ENCODE measurements at places on chromosomes 4 and X.

GRCh38 chr4:174012886-174013259 is 270.6 kb downstream of the FBXO8 start:
- no peak for DNase-seq

GRCh38 chr4:138090918-138091676 is 151.1 kb downstream of the SLC7A11 start:
- DNase-seq: no peak

GRCh38 chr4:58809366-58809765 is 1699.2 kb upstream of the IGFBP7 start:
- no peak for DNase-seq

DNA sequence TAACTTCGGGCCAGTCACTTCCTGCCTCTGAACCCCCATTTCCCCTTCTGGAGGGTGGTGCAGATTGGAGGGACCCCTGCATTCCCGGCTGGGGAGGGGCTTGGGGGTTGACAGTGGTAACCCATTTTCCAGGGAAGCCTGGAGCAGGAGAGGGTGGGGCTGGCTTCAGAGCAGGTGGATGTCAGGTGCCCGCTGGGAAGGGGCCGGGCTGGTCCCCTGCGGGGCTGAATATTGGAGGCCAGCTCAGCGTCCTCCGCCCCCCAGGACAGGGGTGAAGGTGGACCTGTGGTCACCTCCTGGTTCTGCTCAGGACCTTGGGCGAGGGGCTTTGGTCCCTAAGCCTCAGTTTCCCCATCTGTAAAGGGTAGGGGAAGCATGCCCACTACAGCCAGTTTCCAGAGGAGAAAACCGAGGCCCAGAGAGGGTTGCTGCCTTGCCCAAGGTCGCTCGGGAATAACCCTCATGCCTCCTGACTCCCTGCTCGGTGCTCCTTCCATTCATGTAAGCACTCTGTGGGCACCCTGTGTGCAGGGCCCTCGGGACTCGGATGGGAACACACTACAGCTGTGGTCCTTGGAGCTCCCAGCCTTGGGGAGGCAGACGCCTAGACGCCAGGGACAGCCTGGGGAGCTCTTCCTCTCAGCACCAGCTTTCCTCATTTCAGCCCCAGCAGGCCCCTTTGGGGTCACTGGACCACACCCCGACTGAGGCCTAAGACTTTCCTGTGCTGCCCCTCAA is 683 bp downstream of the MAN2B2 start:
- no peak for DNase-seq

- no peak for DNase-seq
These were observed 22.9 kb downstream of the XG start for GRCh38 chrX:2774776-2775175.

- no peak for DNase-seq
These were observed 8.9 kb upstream of the COQ2 start for GRCh38 chr4:83293305-83294046.

DNA sequence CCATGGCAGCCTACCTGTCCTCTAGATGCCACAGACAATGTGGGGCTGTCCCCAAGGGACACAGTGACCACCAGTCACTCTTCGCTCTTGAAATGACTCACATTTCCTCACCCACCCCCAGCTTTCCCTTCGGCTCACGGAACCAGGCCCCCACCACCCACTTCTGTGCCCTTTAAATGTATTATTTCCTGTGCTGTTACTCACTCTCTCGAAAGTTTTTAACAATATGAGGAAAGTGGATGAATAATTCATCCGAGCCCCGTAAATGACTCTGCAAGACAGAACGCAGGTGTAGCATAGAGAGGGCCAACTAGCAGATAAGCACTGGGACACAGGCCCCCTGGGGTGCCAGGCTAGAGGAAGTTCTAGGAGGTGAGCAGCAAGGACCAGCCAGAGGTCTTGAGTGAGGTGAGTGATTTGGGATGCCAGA is 179.5 kb upstream of the TBL1X start:
- no peak for DNase-seq

DNA sequence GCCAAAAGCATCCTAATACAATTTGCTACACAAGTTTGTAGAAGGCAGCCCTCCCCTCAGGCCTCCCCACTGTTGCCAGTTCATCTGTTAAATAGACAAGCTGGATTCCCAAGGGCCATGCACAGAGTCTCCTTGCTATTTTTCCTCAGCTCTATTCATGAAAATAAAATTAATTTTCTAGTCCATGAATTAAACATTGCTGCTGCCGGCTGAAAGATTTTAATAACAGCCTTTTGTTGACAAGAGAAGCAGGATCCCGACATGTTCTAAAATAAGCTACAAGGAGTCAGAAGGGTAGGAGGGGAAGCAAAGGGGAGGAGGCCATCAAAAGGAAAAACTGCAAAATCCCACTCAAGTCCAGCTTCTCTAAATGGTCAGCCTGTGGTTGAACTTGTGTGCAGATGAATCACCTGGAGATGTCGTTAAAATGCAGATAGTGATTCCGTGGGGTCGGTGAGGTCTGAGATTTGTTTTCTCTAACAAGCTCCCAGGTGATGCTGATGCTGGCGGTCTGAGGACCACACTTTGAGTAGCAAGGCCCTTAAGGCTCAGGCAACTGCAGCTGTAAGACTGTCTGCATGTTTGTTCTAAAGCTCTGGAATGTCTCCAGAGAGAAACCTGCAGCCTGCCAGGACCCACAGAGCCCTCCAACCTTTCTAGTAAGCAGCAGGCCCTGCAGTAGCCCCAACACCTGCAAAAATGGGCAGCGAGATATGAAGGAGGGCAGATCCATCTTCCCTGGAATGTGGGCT is 9.4 kb downstream of the SCD5 start:
- DNase-seq: no peak

GRCh38 chr4:78667325-78667724 is 108.8 kb upstream of the BMP2K start:
- DNase-seq: no peak

Measured in activated CD4-positive, CD25-positive, alpha-beta regulatory T cell (primary cell).